Activated T-cell treated with anti-CD3 and anti-CD28 coated beads for 4 hours (primary cell): ENCODE measurements at places on chromosomes 11 and 22.

GRCh38 chr11:17978553-17979287, 34.1 kb downstream of the SERGEF start:
- DNase-seq = no peak

DNA sequence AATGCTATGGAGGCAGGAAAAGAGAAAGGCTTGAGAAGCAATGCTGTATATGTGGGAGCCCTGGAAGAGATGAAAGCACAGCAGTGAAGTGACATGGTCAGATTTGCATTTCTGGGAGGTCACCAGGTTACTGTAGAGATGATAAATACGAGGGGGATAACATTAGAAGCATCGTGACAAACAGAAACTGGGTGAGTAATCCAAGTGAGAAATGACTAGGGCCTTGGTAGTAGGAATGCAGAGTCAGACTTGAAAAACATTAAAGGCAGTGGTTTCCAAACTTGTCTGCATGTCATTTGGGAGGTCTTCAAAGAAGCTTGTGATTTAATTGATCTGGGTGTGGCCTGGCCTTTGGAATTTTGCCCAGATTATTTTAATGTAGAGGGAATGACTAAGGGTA, 43.9 kb downstream of the CCDC34 start:
- DNase-seq = no peak

DNA sequence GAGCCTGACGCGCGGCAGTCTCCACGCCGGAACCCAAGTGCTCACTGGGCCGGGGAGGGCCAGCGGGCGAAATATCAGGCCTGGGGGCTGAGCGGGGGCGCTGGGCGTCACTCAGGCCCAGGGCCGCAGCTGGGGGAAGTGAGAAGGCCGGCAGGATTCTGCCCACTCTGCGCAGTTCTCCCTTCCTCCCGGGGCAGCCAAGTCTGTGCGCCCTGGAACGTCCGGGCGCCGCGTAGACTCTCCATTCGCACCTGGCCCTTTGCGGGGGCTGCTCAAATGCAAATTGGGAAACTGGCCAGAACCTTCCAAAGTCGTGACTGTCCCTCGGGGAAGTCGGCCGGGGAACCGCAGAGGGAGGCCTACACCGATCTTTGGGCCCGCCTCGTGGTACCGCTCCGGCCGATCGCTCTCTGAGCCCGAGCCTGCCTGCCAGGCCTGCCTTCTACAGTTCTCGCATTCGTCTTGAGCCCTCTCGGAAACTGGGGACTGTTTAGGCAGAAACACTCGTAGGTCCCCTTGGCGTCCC, 2.2 kb upstream of the SLC6A5 start:
- no peak for DNase-seq

GRCh38 chr11:2287091-2287490, 14.6 kb downstream of the C11orf21 start:
- DNase-seq = no peak

GRCh38 chr11:30284836-30285235, 38.1 kb upstream of the ARL14EP start:
- DNase-seq = no peak

- no peak for DNase-seq
These were observed 33.1 kb downstream of the CCDC15 start for GRCh38 chr11:124987096-124987495.

- no peak for DNase-seq
These were observed 349.2 kb downstream of the AASDHPPT start for GRCh38 chr11:106426696-106427095.

DNA sequence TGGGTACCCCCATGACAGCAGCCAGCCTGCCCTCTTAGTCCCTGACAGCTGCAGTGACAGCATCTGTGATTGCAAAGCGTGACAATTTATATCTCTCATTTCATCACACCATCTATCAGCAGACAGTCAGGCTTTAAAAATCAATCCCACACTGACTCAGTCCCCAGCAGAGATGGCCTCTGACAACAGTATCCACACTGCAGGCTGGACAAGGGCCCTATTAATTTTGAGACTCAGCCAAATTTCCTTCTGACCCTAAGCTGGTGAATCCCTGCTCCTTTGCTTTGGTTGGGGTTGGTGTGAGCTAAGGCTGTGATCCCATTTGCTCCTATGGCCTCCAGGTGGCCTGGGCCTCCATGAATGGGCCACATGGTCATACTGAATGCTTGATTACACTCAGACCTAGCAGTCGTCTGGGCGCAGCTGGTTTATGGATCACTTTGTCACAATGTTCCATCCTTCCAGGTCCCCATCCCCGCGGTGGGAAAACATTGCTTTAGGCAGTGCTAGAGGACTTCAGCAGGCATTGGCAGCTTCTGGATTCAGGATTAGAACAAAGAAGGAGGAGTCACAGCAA, 68.2 kb upstream of the B3GAT1 start:
- no peak for DNase-seq

- DNase-seq = no peak
These were observed 300.0 kb upstream of the DDI1 start for GRCh38 chr11:103736315-103737036.

DNA sequence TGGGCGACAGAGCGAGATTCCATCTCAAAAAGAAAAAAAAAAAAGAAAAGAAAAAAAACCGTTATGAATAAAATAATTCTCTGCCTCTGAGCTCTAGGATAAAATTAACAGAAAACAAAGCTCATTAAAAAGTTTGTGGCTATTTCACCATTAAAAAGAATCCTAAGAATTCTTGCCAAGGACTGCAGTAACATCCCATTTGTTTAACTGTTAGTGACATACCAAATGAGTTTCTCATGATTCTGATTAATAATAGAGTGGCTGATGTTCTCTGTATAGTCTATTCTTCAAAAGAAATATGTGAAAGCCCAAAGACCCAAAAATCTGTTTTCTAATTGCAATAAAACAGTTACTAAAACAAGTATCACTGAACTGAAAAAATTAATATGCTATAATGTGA, 19.7 kb downstream of the CLNS1A start:
- no peak for DNase-seq

- DNase-seq = no peak
These were observed 41.4 kb upstream of the PHF21A start for GRCh38 chr11:46162700-46163099.
